ENCODE measurements at places on chromosomes 6 and 20. TPM values are rescaled to one million over a fixed set of nuclear protein-coding genes. Genes with fewer than 3 reads are reported as not detected.

DNA sequence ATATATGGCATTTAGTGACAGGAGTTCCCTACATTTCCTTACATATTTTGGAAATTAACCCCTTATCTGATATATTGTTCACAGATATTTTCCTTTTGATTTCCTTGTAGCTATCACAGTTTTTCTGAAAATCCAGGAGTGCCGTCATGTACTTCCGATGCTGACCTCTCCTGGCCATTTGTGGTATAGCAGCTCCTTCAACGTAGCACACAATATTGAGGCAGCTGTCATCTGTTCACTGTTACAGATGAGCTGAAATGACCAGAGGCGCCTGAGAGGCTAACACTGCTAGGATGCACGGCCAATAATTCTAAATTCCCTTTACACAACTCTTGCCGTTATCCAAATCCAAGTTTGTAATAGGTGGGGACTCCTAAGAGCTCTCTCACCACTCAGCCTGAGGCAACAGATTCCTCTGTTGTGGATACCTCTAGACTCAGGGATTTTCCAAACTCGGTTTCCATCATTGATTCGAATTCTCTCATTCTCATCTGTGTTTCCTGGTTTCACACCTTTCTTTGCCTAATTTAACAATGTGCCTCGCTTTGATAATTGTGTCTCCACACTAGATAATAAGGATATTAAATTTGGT, 53.0 kb downstream of the MMUT start:
- no peaks in the 10 kb centered on the region for H3K36me3 ChIP-seq
- H3K4me3 ChIP-seq: no peak overlapping the region

DNA sequence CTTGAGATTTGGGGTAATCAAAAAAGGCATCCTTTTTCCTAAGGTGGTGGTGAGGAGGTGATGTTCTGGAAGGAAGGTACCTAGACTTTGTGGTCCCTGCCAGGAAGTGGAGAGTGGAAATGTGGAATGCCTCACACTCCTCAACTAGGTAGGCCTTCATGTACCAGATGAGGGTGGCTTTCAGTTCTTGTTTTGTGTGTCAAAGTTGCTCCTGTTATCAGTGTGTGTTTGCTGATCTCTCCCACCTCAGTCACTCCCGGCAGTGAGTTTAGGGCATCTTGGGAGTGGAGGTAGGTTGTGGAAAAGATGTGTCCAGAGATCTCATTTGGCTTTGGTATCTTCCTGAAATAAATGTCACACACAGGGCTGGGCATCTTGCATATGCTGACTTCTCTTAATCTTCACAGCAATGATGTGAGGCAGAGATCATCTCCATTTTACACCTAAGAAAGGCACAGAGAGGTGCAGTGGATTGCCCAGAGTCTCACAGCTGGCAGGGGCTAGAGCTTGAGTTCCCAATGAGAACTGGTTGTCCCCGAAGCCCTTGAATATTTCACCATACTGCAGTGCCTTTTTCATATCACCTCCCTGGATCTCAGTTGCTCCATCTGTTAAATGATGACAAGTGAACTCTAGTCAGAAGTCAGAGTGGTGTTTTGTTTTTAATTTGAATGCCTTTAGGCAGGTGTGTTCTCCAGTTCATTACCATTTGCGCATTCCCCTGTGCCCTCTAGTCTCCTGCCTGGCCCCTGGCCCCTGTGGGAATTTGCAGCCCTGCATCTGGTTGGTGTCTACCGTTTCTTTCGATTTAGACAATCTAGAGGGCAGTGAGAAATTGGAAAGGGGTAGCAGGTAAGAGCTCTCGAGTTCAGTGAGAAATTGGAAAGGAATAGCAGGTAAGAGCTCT, 2.9 kb downstream of the PKIG start:
- no peak overlapping the region for H3K27ac ChIP-seq
- no peaks in the 10 kb centered on the region for H3K27me3 ChIP-seq
- no peaks in the 10 kb centered on the region for H3K36me3 ChIP-seq
- peaks cover 4% of the 10 kb centered on the region for H3K4me1 ChIP-seq

DNA sequence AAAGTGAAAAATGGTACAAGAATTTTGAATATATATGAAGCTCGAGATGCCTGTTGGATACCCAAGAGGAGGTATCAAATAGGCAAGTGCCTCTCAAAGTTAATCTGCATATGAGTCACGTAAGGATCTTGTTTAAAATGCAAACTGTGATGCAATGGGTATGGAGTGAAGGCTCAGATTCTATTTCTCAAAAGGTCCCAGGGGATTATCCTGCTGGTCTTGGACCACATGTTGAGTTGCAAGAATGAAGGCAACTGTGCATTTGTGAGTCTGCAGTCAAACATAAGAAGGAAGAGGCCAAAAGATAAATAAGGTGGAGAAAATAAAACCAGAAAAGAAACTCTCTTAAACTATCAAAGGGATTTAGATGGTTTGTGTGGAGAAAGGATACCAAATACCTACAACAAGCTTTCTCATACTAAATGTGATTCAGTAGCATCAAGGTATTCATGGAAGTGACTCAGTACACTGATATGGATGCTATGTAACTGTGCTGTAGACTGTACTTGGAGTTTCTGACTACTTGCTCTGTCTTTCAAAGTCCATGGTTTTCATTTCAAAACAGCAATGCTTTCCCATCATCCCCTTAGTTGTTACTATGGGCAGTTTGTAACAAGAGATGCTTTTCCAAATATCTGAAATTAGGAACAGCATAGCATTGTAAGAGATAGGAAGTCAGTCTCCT, 106.3 kb downstream of the GFRAL start:
- no peak overlapping the region for H3K4me3 ChIP-seq
- DNase-seq: no peak
- no peaks in the 10 kb centered on the region for H3K27me3 ChIP-seq
- H3K4me1 ChIP-seq: no peaks in the 10 kb centered on the region

DNA sequence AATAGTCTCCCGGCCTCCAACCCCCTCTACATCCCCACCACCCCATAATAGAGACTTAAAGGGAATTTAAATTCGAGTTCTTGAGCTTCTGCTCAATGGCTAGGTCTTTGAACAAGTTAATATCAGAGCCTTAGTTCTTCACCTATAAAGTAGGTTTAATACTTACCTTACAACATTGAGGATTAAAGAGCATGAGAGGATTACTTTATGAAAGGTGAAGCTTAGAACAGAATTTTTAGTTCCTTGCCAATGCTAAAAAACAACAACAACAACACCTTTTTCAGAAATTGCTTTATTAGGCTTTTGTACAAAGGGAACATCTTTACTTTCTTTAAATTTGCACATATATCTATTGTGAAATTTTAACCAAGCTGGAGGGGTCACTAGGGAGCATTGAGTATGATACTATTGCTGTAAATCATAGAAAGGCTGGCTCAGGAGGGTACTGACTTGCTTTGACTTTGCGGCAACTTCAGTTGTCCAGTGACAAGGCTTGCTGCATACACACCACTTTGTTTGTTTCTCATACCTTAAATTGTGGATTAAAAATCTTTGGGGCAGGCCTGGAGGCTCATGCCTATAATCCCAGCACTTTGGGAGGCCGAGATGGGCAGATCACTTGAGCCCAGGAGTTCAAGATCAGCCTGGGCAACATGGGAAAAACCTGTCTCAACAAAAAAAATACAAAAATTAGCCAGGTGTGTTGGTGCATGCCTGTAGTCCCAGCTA, 9.7 kb downstream of the TOP1 start:
- peak overlapping the region; percentile 73 for H3K27ac ChIP-seq
- H3K36me3 ChIP-seq: peaks cover 14% of the 10 kb centered on the region
- H3K4me3 ChIP-seq: no peak overlapping the region
- no peaks in the 10 kb centered on the region for H3K27me3 ChIP-seq

DNA sequence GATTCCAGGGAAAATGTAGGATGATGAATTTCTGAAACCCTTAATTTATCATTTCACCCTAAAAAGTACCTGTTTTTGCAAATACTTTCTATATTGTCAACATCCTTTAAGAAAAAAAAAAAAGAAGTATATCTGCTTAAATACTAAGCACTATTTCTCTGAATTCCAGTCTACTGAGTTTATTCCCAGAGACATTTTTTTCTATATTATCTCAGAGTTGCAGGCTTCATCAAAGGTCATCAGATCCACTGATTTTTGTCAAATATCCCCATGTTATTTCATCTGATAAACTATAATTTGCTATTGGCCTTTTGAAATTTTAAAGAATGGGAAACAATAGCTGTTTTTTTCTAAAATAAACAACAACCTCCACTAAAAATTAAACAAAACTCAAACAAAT, 357.6 kb upstream of the ID4 start:
- no peak overlapping the region for H3K4me3 ChIP-seq
- H3K4me1 ChIP-seq: no peaks in the 10 kb centered on the region
- no peak overlapping the region for H3K27ac ChIP-seq
- H3K36me3 ChIP-seq: peaks cover 1% of the 10 kb centered on the region
- no peaks in the 10 kb centered on the region for H3K27me3 ChIP-seq

DNA sequence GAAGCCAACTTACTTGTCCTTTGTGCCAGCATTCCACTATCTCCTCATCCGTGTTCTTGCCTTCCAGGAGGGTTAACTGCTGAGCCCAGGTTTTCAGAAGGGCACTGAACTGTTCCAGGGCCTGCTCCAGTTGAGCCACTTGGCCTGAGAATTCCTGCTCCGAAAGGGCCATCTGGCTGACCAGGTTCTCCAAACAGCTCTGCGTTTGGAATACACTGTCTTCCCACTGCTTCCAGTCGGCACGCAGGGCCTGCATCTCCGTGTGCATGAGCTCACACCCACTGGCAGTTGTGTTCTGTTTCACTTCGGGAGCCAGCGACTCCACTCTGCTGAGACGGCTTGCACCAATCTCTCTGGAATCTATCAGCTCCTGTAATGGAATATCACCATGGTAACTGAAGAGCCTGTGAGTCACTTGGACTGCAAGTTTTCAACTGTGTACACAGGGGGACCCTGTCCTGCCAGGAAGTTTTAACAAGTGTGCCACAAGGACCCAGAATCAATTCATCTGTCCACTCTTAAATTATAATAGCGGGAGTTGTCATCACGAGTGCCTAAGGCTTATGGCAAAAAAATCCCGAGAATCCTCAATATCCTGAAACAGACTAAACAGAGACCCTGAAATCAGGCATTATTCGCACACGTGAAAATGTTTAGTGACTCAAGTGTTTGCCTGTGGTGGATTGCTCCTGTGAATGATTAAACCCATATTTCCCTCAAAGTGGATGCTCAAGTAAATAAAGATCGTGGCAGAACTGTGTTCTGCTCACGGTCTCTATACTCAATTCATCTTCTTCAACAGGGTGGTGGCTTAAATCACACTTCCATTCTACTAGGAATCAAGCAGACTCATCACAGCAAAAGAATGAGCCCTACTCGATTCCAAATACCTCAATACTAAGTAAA, 255.9 kb downstream of the SYNE1 start:
- peak; percentile 30 for DNase-seq
- H3K4me1 ChIP-seq: peaks cover 37% of the 10 kb centered on the region
- peak overlapping the region; percentile 82 for H3K4me3 ChIP-seq
- H3K36me3 ChIP-seq: peaks cover under 1% of the 10 kb centered on the region

- no peak for DNase-seq
- H3K27me3 ChIP-seq: no peaks in the 10 kb centered on the region
- H3K4me3 ChIP-seq: no peak overlapping the region
- H3K27ac ChIP-seq: no peak overlapping the region
- no peaks in the 10 kb centered on the region for H3K4me1 ChIP-seq
Measured at GRCh38 chr6:95978230-95978629, 37.5 kb upstream of the FUT9 start.

- no peak overlapping the region for H3K4me3 ChIP-seq
- no peaks in the 10 kb centered on the region for H3K4me1 ChIP-seq
- H3K36me3 ChIP-seq: peaks cover 16% of the 10 kb centered on the region
- H3K27me3 ChIP-seq: no peaks in the 10 kb centered on the region
- no peak overlapping the region for H3K27ac ChIP-seq
- DNase-seq: no peak
Measured at GRCh38 chr20:25280574-25281535, 33.0 kb downstream of the PYGB start.

DNA sequence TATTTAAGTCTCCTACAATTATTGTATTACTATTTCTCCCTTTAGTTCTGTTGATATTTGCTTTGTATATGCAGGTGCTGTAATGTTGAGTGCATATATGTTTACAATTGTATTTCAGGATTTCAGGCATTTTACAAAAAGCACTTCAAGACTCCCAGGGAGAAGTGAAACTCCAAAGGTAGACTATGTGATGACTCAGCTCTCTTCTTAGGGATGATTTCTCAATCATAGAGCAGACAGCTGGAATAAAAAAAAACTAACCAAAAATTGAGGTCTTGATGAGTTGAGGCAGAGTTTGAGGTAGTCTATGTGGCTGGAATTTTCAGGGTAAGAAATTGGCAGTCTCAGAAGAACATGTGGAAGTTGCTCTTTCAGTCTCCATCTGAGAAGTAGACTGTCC, 786.1 kb downstream of the TFAP2A start:
- H3K4me3 ChIP-seq: no peak overlapping the region
- no peaks in the 10 kb centered on the region for H3K27me3 ChIP-seq
- H3K36me3 ChIP-seq: peaks cover 2% of the 10 kb centered on the region
- no peak for DNase-seq

Gene CAGE1
- not detected for total RNA-seq

Gene LY86
- not detected for total RNA-seq

Gene GPLD1
- total RNA-seq: 7.4 TPM

Gene TSPYL4
- 72.1 TPM for total RNA-seq
